Activated T-helper 1 cell treated with Interleukin-2 at 50 U/mL for 16 hours (primary cell): ENCODE measurements at places on chromosomes 2 and 18.

DNA sequence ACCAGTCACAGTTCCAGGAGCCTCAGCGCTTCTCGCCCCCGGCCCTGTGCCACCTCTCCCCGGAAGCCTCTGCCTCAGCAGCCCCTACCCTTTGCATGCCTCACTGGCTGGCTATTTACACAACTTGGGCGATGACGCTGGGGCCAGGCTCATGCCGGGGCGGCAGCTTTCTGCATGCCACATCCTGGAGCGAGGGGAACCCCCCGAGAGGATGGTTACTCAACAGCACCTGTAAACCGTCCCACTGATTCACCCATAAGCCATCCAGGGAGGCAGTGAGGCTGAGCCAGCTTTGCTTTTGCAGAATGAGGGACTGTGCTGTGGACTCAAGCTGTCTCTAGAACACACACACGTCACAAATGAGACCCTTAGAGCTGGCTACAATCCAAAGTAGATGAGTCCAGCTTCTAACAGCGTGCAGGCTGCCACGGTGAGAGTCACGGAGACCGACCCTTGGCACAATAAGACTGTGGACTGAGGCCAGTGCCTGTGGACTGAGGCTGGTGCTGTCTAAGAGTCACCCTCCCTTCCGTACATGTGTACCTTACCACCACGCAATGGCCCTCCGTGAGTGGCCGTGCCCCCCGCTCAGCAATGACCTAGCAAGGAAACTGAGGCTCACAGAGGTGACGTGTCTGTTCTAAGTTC, 45.6 kb upstream of the ODC1 start:
- peak; percentile 75 for DNase-seq

DNA sequence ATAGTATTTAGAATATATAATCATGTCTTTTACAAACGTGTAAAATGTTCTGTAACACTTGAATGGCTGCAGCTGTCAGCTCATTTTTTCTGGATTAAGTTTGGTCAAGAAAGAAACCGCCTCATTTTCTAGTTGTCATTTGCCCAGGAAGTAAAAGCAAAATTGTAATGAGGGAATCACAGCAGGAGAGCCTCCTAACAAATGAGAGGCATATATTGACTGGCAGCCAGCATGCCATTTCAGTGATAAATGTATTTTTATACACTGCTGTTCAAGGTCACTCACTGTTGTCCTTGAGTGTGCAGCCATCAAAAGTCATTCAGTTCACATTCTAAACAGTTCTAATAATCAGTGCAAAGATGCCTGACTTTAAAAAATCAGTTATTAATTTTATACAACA, 144.3 kb upstream of the BOD1L2 start:
- DNase-seq: no peak

DNA sequence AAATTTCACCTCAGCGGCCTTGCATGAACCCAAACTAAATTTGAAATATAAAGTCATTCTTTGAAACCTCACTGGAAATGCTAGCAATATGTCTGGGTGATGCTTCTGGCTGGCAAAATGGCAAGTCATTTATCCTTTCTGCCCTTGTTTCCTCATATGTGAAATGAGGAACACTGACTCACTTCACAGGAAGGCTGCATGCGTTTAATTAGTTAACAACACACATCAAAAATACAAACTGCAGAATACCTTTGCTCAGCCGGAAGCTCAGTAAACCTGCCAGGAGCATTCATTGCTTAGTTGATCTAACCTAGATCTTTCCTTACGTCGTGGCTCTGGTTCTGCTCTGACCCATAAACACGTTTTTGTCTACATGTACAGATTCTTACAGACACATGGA, 214.2 kb upstream of the ACVR2A start:
- no peak for DNase-seq

DNA sequence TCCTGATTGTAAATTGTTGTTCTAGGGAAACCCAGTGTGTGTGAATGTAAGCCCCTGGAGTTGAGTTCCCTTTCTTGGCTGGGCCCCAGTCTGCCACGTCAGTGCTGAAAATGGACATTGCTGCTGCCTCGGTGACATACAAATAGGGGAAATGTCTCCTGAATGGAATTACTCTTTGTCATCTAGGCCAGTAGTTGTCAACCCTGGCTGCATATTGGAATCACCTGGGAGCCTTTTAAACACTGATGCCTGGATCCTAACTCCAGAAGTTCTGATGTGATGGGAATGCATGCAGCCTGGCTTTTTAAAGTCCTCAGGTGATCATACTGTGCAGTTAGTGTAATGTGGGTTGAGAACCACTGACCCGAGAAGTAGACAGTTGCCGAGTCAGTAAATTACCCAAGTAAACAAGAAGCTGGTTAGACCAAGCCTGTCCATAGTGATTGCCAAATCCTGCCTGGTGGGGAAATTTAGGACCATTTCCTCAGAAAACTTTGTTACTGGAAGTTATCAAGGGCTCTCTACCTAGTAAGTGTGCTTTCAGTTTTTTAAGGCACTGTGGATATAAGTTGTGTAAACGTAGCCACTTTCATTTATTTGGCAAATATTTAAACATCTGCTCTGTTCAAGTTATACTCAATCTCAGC, 27.6 kb upstream of the IL1R1 start:
- no peak for DNase-seq

DNA sequence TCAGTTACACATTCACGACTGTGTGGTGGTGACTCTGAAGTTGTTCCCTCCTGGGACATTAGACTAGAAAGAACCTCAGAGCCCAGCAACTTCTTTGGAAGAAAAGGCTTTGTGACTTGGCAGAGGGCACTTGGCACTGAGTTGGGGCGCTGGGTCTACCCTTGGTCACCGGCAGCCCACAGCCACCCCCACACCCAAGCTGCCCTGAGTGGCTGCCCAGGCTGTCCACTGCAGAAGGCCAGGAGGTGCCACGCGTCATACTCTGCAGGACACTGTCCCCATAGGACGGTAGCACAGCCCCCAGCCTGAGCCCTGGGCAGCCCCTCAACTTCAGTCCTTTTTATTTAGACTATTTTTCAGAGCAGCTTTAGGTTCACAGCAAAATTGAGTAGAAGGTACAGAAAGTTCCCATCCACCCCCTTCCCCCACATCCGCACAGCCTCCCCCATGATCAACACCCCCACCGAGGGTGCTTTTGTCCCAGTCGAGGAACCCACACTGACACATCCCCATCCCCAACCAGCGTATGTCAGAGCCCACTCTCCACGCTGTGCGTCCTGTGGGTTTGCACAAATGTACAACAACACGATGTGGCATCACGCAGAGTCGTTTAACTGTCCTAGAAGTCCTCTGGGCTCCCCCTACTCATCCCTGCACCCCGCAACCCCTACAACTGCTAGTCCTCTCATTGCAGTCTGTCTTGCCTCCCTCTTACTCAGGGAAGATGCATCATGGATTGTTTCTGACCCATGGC, 1.1 kb downstream of the PRLH start:
- no peak for DNase-seq

- no peak for DNase-seq
Measured at GRCh38 chr2:127951026-127951425, 65.3 kb upstream of the AMMECR1L start.

DNA sequence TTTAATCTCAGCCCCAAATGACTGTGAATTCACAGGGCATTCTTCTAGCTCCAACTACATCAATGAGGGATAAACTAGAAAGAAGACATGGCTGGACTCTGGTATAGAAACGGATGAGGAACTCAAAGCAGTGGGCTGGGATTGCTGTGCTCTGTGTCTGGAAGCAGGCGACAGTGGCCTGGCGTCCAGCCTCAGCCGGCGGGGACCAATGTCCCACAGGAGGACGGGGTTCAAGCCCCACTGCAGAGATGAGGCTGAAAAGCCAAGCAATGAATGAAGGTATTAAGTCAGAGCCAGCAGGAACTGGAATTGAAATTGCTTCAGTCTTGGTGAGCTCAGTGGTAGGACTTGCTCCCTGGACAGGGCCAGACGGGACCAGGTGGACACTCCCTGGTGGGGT, 24.3 kb upstream of the BOK start:
- no peak for DNase-seq

GRCh38 chr18:13221869-13222855, 3.6 kb downstream of the LDLRAD4 start:
- no peak for DNase-seq

DNA sequence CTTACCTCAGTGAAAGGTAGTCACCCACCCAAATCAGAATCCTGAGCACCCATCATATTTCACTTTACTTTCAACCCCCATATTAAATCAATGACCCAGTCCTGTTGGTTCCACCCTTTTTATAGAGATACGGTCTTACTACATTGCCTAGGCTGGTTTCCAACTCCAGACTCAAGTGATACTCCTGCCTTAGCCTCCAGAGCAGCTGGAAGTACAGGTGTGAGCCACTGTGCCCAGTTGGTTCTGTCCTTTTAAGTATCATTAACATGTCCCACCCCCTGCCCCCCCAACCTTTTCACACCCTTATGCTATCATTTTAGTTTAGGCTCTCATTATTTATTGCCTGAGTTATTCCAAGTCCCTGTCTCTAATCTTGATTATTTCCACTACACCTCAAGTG, 28.7 kb downstream of the MSH6 start:
- no peak for DNase-seq

GRCh38 chr2:156430236-156430979, 5.8 kb upstream of the GPD2 start:
- DNase-seq: no peak

GRCh38 chr2:17733599-17733998, 20.0 kb downstream of the SMC6 start:
- DNase-seq: no peak

GRCh38 chr2:61718965-61719364, 134.9 kb downstream of the FAM161A start:
- no peak for DNase-seq

- no peak for DNase-seq
Measured at GRCh38 chr18:27527856-27528255, 342.7 kb upstream of the CHST9 start.

DNA sequence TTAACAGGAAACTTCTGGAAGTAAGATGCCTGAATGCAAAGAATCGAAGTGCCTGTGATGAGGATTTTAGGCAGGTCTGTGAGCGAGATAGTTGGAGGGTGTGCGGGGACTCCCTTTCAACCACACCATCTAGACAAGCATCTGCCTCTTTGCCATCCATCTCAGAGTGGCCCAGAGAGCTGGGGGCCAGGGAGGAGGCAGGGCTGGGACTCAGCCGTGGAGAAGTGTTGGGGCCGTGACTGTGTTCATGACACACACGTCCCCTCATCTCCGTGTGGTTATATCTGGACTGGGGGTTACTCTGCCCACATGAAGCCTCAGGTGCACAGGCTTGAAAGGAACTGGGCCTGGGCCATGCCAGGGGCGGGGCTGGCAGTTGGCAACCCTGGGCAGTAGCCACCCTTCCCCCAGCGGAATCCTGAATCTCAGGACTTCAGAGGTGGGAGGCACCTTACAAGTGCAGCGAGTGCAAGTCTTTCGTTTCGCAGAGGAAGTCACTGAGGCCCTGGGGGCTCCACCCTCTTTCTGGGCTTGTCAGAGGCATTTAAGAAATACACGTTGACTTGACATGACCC, 112.5 kb downstream of the SLC4A3 start:
- no peak for DNase-seq

- no peak for DNase-seq
Measured at GRCh38 chr2:219286436-219287115, 7.4 kb downstream of the DNAJB2 start.

GRCh38 chr18:68498636-68499035, 216.3 kb downstream of the TMX3 start:
- no peak for DNase-seq

- no peak for DNase-seq
Measured at GRCh38 chr18:55387139-55387984, 200.6 kb downstream of the TCF4 start.

GRCh38 chr18:25314151-25314837, 37.7 kb downstream of the ZNF521 start:
- DNase-seq: no peak

GRCh38 chr18:57792631-57793301, 10.3 kb downstream of the ATP8B1 start:
- no peak for DNase-seq

DNA sequence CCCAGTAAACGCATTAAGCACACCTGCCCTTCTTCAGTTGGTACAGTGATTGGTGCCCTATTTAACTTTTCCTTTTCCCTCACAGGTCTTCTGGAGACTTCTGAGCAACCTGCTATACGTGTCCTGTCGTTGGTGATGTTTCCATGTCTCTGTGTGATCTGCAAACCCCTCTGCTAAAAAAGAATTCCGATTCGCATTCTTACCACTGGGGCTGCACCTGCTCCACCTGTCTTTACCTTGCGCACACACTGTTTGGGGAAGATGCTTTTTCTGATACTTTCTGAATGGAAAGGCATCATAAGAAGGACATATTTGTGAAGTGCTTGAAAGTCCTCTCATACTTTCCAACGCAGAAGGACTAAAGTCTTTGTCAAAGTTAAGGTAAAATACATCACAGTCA, 323.9 kb upstream of the SOX11 start:
- DNase-seq: no peak

DNA sequence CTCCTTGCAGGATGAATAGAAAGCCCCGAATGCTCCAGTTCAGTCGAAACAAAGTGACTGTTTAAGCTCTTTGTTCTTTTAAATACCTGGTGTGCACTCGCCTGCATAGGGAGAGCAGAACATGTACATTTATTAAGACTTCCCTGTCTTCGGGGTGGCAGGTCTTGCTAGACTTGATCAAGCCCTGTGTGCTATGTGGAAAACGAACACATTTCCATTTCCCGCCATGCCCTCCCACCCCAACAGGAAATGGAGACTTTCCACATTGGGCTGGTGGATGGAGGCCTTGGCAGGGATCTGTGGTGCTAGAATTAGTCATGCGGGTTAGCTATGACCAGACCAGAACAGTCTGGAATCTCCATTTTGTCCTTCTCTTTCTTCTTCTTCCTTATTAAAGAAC, 321.0 kb upstream of the THSD7B start:
- DNase-seq: no peak

- no peak for DNase-seq
Measured at GRCh38 chr18:28581521-28582071, 404.7 kb upstream of the CDH2 start.

GRCh38 chr2:1072250-1072649, 121.6 kb downstream of the SNTG2 start:
- DNase-seq: no peak

GRCh38 chr2:70676301-70677035, 91.5 kb downstream of the ADD2 start:
- no peak for DNase-seq

- no peak for DNase-seq
Measured at GRCh38 chr2:178070824-178071223, 1.8 kb downstream of the PDE11A start.
